Large intestine (tissue), 12 donors: ENCODE measurements at places on chromosomes 12 and 14. TPM values are rescaled to one million over a fixed set of nuclear protein-coding genes. Genes with fewer than 3 reads are reported as not detected.

- peak; percentile 47 for DNase-seq
Measured at GRCh38 chr14:64438181-64438841, 27.0 kb upstream of the AKAP5 start.

The POTEG gene
- polyA plus RNA-seq = not detected

The MAPKAPK5 gene
- 56.7 TPM for polyA plus RNA-seq

DNA sequence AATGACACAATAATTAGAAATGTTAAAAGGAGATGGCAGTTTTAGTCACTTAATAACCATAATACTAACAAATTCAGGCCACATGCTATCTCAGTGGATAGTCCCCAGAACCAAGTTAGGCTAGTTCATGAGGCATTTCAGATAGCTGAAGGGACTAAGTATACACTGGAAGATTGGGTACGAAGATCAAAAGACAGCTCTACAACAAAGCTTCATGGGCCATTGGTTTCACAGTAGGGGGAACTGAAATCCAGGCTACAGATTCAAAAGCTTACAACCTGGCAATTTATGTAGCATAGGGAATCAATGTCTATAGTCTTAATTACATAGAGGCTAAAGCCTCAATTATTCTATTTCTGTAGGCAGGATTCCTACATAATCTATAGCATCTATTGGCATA, 343.0 kb downstream of the RGS6 start:
- no peak for DNase-seq

The ZDHHC22 gene
- polyA plus RNA-seq = 1.6 TPM

The CPNE6 gene
- polyA plus RNA-seq = 0.31 TPM

The ALKBH1 gene
- 11.9 TPM for polyA plus RNA-seq

GRCh38 chr12:123479442-123480180, 21.7 kb downstream of the SNRNP35 start:
- DNase-seq = no peak

GRCh38 chr14:89058697-89059096, 234.2 kb downstream of the TTC8 start:
- no peak for DNase-seq

The TMEM52B gene
- 1.3 TPM for polyA plus RNA-seq

The GRIN2B gene
- polyA plus RNA-seq = 0.04 TPM

The TAS2R31 gene
- 0.82 TPM for polyA plus RNA-seq

GRCh38 chr14:63642229-63642611, 549 bp upstream of the WDR89 start:
- DNase-seq = peak; percentile 97

DNA sequence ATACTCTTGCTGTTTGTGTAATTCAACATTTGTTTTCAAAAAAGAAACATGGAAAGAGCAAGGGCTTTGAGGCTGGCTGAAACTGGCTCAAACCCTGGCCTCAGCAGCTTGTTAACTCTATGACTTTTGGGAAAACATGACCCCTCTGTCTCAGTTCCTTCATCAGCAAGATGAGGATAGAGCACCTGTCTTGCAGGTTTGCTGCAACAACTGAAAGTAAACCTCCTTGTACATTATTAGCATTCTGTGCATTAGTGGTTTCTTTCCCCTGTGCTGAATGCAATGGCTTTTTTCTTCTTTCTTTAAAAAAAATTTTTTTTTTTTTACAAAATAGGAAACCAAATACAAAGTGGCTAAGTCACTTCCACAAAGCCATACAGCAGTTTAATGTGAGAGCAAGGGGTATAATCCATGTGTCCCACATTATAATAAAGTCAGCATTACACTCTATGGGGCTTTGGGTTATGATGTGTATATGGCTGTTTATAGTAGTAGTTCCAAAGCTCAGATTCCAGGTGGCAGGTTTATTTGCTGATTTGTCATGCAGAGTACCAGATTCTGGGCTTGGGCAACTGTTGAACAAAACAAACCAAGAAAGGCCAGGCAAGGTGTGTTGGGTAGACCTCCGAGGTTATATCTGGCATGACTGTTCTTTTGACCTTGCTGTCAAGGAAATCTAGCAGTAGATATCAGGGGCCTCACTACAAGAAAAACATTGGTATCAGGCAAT, 194.5 kb upstream of the CNOT2 start:
- DNase-seq = peak; percentile 74

DNA sequence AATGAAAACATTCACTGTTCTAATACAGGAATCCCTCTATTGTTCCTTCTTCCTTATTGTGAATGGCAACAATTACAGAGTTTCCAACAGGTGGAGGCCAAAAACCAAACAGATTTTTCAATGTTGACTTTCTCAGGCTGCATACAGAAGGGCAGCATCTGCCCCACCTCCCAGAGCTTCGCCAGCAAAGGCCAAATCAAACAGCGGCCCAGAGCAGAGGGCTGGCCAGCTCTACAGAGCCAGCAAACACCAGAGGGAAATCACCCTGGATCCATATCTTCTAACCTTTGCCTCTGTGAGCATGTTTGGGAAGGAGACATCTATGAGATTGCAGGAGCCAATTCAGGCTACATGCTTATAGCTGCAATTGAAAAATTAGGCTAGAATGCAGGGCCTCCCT, 4.4 kb upstream of the CRACR2A start:
- no peak for DNase-seq

The SLC2A13 gene
- polyA plus RNA-seq = 21.4 TPM

- DNase-seq = no peak
Measured at GRCh38 chr14:73887318-73887616, 608 bp downstream of the ZNF410 start.

GRCh38 chr12:53231921-53232645, at the start of gene RARG:
Gene RARG (minus strand): TSS chr12:53232209. CDS start chr12:53227545, 4,664 bp downstream.
- DNase-seq = no peak

DNA sequence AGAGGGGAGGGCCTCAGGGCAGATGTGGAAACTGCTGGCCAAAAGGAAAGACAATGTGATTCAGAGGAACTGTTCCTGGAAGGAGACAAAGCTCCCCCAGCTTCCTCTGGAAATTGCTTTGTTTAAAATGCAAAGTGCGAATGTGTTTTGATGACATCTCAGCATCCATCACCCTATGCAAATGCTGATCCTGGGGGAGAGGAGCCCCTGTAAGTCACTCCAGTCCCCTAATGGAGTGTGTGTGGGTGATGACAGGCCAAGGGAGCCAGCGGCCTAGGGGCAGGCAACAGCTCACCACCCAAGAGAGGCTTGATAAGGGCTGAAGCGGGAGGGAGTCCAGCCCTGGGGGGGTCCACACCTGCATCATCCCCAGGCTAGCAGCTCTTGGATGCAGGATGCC, 134.2 kb downstream of the ESRRB start:
- DNase-seq = no peak

DNA sequence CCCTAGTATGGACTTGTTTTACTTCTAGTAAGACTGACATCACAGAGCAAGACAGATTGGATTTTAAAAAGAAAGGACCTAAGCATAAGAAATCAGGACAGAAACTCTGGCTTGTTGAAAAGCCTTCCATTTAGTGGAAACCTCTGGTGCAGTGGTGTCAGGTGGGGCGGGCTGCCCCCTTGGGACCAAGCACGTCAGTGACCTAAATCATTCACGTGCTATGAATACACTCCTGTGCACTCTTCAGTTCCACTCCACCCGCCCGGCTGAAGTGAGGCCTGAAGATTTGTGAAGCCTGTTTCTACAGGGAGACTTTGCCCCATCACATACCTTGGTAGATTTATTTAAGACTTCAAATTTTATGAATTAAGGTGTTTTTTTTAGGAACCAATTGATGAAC, 58.2 kb upstream of the STRN3 start:
- no peak for DNase-seq

GRCh38 chr14:69052181-69052601, 73.1 kb upstream of the ACTN1 start:
- no peak for DNase-seq
